Melanocyte of skin (primary cell): ENCODE measurements at places on chromosomes 12 and 14. TPM values are rescaled to one million over a fixed set of nuclear protein-coding genes. Genes with fewer than 3 reads are reported as not detected.

The GPR137C gene
- 0.69 and 0.73 TPM in 2 replicates for total RNA-seq

The OAS1 gene
- total RNA-seq, result 121 and 375 TPM in 2 replicates

The MRPS35 gene
- 50.9 and 72.7 TPM in 2 replicates for total RNA-seq

The ITPK1 gene
- 75.0 and 137 TPM in 2 replicates for total RNA-seq

The SLC2A13 gene
- total RNA-seq, result 25.0 and 46.3 TPM in 2 replicates

The HOXC11 gene
- 0.15 and 0.33 TPM in 2 replicates for total RNA-seq

The CTSG gene
- total RNA-seq, result 0.36 TPM in 1 of 2 replicates, not detected in the other

The RND1 gene
- total RNA-seq, result under 0.01 TPM in 1 of 2 replicates, not detected in the other

The TMEM121 gene
- total RNA-seq, result 3.8 and 10.2 TPM in 2 replicates

The SIRT4 gene
- total RNA-seq, result 1.4 and 1.5 TPM in 2 replicates

The HPD gene
- not detected in 2 replicates for total RNA-seq

The APOF gene
- total RNA-seq, result not detected in 2 replicates

The TEX22 gene
- total RNA-seq, result 0.34 and 0.36 TPM in 2 replicates

The MIPOL1 gene
- 9.6 and 20.7 TPM in 2 replicates for total RNA-seq

The TUNAR gene
- not detected in 2 replicates for total RNA-seq

The TMEM229B gene
- 24.0 and 33.8 TPM in 2 replicates for total RNA-seq

The FGF23 gene
- total RNA-seq, result not detected in 2 replicates

The CLSTN3 gene
- 3.3 and 9.3 TPM in 2 replicates for total RNA-seq

The KRT80 gene
- under 0.01 TPM in 1 of 2 replicates, not detected in the other for total RNA-seq

The CNTN1 gene
- 2.3 and 3.5 TPM in 2 replicates for total RNA-seq

The PLEKHD1 gene
- under 0.01 TPM in 1 of 2 replicates, not detected in the other for total RNA-seq

The TEX52 gene
- 0.15 TPM in 1 of 2 replicates, not detected in the other for total RNA-seq

The CCDC175 gene
- not detected in 2 replicates for total RNA-seq

The RGS6 gene
- total RNA-seq, result not detected in 2 replicates

The KRT3 gene
- not detected in 2 replicates for total RNA-seq

The IL22 gene
- total RNA-seq, result not detected in 2 replicates

The PLEKHG7 gene
- total RNA-seq, result not detected in 2 replicates

The DPPA3 gene
- not detected in 2 replicates for total RNA-seq

The SLC6A12 gene
- 2.2 and 3.8 TPM in 2 replicates for total RNA-seq

The KLRB1 gene
- not detected in 2 replicates for total RNA-seq

The KRT7 gene
- total RNA-seq, result under 0.01 and 6.2 TPM in 2 replicates

The PPM1A gene
- 21.0 and 25.8 TPM in 2 replicates for total RNA-seq

The NEUROD4 gene
- not detected in 2 replicates for total RNA-seq

The SRGAP1 gene
- total RNA-seq, result 6.7 and 8.2 TPM in 2 replicates

The INSM2 gene
- total RNA-seq, result not detected in 2 replicates

The CPNE6 gene
- total RNA-seq, result not detected in 2 replicates

The ACSS3 gene
- 0.62 TPM in 1 of 2 replicates, not detected in the other for total RNA-seq

The ACSM4 gene
- total RNA-seq, result not detected in 2 replicates

The ZC2HC1C gene
- 1.4 and 2.9 TPM in 2 replicates for total RNA-seq

The PLA2G1B gene
- not detected in 2 replicates for total RNA-seq

The STAB2 gene
- not detected in 2 replicates for total RNA-seq

The KRT74 gene
- total RNA-seq, result not detected in 2 replicates

The VRTN gene
- not detected in 2 replicates for total RNA-seq

The FAM161B gene
- 2.4 and 2.9 TPM in 2 replicates for total RNA-seq

The FGD6 gene
- total RNA-seq, result 2.0 and 2.7 TPM in 2 replicates

The SERPINA10 gene
- not detected in 2 replicates for total RNA-seq

The GNB3 gene
- total RNA-seq, result 0.36 and 0.69 TPM in 2 replicates

The IL31 gene
- not detected in 2 replicates for total RNA-seq

The RPGRIP1 gene
- total RNA-seq, result not detected in 2 replicates

The SYCP3 gene
- total RNA-seq, result 0.15 and 0.67 TPM in 2 replicates

The AMDHD1 gene
- total RNA-seq, result 1.0 and 2.2 TPM in 2 replicates

The SERPINA12 gene
- not detected in 2 replicates for total RNA-seq

The PIP4K2C gene
- 43.6 and 47.8 TPM in 2 replicates for total RNA-seq

The ZNF605 gene
- total RNA-seq, result 10.3 and 17.7 TPM in 2 replicates
